ENCODE measurements at places on chromosomes 1 and 21.

DNA sequence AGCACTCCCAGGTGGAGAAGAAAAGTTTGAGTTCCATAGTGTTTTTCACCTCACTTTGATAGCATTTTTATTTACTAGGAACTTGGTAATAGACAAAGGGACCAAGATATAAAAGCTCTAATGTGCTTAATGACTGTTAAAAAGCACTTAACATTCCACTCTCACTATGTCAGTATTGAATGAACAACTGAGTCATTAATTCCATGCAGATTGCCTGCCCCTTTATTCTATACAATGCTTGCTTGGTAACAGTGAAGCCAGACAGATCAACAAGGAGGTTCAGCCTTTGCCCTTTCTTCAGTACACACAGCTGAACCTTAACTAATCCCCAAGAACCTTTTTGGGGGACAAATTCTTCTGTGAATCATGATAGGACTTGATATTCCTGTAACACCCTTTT is 425.5 kb downstream of the NUF2 start:
- no peak for DNase-seq

GRCh38 chr1:67429528-67430357 is 459 bp downstream of the SERBP1 start:
- DNase-seq, result peak; percentile 39

- no peak for DNase-seq
These were observed 322.1 kb upstream of the TMPRSS15 start for GRCh38 chr21:18725653-18726052.

DNA sequence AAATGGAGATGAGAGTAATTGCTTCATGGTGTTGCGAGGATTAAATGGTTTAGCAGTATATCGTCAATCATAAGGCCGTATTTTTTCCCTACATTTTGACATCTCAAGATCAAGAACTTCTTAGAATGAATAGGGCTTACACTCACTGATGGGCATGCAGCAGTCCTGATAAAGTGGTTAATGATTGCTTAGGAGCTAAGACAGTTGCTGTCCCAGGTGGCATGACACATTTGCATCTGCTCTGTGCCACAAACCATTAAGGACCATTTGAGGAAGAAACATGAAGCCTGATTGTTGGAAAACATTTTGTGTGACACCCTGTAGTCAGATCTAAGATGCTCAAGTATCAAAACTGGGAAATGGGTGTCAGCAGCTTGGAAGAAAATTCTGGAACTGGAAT is 81.0 kb upstream of the SGIP1 start:
- no peak for DNase-seq

DNA sequence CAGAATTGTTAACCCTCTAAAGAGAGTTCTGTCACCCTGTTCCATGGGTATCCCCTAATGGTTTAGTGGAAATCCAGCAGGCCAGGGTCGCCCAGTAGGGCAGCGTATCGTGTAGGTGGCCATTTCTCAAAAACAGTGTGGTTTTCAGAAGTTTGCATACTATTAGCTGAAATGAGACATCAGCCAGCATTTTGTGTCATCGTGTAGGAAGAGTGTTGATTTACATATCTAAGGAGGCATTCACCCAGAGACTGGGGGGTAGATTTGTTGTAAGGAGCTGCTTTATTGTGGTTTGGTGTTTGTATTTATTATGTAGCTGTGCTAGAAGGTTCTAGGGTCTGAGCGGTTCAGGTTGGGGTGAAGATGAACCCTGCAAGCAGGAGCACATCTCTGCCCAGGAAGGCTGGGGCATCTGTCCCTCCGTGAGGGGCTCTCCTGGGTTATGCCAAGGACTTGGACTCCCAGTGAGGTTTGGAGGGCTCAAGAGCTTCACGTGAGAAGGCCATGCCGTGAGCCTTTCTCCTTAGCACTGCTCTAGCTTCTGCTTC is 174.4 kb downstream of the PGBD5 start:
- no peak for DNase-seq

- DNase-seq, result no peak
These were observed 92.8 kb downstream of the ZFYVE9 start for GRCh38 chr1:52234708-52235107.

GRCh38 chr1:11881749-11882441 is 23.1 kb upstream of the NPPB start:
- DNase-seq, result no peak

DNA sequence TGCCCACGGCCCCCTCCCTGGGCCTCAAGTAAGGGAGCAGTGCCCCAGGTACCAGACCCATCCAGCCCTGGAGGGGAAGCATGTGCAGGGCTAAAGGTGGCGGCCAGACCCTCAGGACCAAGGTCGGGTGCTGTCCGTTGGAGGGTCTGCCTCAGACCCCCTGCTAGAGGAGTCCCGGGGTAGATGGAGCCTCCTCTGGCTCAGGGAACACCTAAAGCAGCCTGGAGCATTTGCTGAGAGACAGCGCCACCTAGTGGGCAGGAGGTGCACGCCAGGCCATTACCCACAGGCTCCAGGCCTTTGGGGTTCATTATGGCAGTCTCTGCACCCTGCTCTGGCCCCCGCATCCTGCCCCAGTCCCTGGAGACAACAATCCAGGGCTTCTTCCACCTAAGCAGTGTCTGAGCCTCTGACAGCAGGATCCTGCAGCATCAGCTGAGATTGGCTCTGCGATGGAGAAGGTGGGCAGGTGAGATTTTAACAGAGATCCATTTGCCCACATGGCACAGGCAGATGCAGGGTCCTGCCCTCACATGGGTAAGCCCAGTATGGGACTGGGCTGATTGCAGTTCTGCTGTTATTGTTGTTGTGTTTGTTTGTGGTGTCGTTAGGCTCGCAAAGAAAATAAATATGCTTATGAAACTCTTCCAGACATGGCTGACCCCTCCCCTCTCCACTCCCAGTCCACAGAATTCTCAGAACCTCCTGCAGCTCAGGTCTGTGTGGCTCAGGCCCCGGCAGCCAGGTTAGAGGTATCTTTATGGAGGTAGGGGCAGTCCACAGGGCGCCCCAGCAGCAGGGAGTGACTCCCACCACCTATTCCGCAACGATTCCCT is 42.4 kb downstream of the CTNNBIP1 start:
- peak; percentile 86 for DNase-seq

GRCh38 chr1:33237579-33237978 is 18.7 kb upstream of the ZNF362 start:
- DNase-seq, result no peak

DNA sequence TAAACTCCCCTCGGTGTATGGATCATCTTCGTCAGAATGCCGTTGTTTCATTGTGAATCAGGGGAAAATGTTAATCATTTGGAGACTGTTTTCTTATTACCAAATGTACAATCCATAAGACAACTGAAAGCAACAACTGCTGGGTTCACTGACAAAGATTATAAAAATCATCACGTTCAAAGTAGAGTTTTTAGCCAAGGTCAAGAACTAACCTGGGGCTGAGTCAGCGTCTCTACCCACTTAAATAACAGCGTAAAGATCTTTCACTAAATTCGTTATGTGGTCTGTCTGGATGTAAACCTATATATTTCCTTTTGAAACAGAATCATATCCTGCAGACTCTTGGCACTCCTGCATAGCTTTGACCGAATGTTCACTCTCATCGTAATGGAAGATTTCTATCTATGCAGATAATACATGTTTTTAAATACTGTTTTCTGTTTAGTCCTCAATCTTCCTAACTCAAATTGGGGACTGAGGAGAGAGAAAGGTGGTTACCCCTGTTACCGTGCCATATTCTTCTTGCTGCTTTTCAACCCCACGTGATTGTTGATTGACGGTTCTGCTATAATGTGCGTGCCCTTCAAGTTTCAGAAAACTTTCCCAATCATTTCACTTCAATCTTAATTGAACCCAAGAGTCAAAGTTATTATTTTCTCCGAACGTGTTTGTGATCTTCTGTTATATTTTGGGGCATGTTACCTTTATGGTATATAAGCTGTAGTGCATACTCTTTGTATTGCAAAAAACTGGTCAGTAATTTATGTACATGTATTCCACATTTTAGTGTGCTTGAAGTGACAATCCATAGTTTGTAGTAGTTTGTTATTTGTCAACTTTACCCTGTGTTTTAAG is 15.6 kb upstream of the NCMAP start:
- no peak for DNase-seq

DNA sequence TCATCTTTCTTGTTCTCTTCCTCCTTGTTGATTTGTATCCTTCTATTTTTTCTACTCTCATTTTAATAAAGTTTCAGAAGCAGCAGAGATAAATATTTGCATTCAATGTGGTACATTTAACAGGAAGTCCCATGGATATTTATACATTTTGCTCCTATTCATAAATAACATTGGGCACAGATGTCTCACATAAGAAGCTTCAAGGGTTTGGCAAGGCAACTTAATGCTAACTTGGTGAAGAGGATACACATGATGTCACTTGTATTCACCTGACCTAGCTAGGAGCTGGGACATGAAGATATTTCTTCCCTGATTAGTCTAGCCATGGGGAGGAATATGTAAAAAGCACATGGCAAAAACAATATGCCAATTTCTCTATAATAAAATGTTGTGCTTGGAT is 65.1 kb upstream of the DUSP10 start:
- no peak for DNase-seq

- DNase-seq, result no peak
These were observed 18.7 kb upstream of the ST3GAL3 start for GRCh38 chr1:43688594-43689000.

- no peak for DNase-seq
These were observed 29.8 kb downstream of the WDR3 start for GRCh38 chr1:117959364-117959763.

DNA sequence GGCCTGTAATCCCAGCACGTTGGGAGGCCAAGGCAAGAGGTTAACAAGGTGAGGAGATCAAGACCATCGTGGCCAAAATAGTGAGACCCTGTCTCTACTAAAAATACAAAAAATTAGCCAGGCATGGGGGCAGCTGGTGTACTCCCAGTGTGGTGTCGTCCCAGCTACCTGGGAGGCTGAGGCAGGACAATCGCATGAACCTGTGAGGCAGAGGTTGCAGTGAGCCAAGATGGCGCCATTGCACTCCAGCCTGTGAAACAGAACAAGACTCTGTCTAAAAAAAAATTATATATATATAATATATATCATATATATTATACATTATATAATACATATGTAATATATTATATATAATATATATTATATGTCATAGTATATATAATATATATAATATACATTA is 249.2 kb upstream of the TPTE start:
- DNase-seq, result no peak

DNA sequence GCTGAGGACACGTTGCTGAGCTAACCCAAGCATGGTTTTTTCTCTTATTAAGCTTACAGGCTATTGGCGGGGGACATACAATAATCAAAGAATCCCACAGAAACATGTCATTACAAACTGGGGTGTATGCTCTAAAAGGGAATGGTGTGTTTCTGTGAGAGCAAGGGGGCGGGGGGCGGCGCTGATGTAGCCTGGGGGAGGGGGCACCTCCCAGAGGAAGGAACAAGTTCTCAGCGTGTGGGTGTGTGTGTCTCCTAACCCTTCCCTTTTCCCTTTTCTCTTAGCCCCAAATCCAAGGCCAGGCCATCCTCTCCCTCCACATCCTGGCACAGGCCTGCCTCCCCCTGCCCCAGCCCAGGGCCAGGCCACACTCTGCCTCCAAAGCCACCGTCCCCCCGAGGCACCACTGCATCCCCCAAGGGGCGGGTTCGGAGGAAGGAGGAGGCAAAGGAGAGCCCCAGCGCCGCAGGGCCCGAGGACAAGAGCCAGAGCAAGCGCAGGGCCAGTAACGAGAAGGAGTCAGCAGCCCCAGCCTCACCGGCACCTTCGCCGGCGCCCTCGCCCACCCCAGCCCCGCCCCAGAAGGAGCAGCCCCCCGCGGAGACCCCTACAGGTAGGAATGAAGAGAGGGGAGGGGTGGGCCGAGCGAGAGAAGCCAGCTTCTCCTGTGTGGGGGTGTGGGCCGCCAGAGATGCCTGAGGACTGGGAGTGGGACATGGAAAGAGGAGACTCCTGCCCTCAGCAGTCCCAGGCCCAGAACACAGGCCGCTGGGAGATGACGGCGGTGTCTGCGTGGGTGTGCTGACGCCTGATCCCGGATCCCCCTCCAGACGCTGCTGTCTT is 21.9 kb downstream of the MAP7D1 start:
- DNase-seq, result no peak

- DNase-seq, result no peak
These were observed 766.4 kb upstream of the ADGRL2 start for GRCh38 chr1:81034291-81034690.

DNA sequence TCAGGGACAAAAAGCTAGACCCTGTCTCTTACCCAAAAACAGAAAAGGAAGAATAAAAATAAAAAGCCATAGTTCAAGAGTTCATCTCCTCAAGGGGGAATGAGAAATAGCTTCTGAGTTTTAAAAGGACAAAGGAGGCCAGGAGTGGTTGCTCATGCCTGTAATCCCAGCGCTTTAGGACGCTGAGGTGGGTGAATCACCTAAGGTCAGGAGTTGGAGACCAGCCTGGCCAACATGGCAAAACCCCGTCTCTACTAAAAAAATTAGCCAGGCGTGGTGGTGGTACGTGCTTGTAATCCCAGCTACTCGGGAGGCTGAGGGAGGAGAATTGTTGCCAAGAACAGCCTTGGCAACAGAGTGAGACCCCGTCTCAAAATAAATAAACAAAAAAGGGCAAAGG is 38.6 kb upstream of the CPLANE2 start:
- no peak for DNase-seq

DNA sequence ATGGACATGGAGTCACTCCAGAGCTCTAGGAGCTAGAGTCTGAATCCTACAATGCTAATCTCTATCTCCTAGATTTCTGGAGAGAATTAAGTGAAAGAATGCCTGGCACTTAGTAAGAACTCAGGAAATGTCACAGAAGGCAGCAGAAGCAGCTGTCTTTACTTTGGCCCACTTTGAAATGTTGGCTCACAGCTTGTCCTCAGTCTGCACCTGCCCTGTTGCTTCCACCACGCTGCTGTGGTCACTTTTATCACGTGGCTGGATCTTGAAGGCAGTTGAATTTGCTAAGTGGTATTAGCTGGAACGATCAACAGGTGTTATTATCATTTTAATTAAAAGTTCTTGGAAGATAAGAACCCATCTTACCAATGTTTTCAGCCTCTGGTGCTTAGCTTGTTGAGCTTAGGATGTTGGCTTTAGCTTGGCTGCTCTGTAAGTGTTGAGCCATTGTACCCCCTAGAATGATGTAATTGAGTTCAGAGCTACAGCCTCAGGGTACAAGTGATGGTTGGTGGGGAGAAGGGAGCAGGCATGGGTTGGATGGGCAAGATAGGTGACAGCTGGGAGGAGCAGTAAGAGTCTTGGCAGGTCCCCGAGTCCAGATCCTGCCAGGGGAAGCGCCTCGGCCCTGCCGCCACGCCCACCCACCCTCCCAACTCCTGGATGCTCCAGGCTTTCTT is 41.9 kb upstream of the EPS8L3 start:
- no peak for DNase-seq

DNA sequence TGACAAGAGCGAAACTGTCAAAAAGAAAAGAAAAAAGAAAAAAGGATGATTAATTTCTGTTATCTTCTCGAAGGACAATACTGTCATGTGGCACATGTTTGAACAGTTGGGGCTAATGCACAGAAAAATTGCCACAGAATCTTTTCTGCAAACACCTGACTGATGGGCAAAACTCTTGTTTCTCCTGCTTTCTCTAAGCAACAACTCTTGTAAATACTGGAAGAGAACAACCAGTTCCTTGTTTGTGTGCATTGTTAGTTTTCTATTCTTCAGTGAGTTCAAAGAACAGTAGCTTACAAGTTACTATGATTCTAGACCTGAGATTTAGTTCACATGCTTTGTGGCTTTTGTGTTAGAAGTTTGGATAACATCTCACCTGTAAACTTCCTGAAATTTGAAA is 60.7 kb downstream of the CDC14A start:
- DNase-seq, result no peak

- DNase-seq, result no peak
These were observed 250.6 kb downstream of the SPATA17 start for GRCh38 chr1:217881607-217882332.

GRCh38 chr1:212481438-212481767 is 48.7 kb downstream of the NENF start:
- no peak for DNase-seq
